ENCODE measurements at places on chromosomes 4 and X.

GRCh38 chrX:26889574-26889973 lies 573.6 kb downstream of the PPP4R3C start:
- no peak for DNase-seq

DNA sequence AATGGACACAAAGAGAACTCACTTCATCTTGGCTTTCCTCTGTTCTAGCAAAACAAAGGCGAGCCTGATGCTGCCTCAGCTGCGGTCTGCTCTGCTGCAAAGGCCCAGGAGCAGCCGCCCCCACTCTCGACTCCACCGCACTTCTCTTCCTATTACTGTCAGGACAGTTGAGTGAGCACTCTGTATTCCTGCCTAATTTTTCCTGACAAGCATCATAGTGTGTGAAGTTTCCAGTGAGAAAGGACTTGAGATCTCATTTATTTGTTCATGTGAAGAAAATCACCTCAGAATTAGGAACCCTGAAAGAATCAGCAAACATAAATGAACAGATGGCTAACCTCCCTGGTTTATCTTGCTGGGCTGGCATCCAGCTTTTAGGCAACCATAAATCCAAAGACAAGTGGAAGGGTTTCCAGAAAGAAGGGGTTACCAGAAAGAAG lies 15.6 kb downstream of the SCARB2 start:
- DNase-seq, result no peak

- no peak for DNase-seq
These were observed at the start of gene PROM1 for GRCh38 chr4:16083241-16084191. Gene PROM1 (minus strand): TSS chr4:16084023. CDS start chr4:16075906, 8,117 bp downstream.

DNA sequence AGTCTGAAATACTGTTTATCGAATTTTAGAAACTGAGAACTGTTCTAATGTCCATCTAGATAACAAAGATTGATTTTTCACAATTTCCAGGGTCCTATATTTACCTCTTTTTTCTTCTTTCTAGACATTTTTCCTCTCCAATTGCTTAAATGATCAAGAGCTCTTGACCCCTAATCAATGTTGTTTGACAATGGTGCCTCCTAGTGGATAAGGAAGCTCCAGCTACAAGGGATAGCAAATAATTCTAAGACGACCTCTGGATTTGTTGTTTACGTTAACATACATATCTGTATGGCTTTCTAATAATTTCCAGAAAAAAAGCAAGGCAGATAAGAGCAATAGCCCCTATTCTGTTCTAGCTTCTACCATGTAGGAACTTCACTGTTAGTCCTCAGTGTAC lies 35.8 kb downstream of the GPR82 start:
- no peak for DNase-seq

DNA sequence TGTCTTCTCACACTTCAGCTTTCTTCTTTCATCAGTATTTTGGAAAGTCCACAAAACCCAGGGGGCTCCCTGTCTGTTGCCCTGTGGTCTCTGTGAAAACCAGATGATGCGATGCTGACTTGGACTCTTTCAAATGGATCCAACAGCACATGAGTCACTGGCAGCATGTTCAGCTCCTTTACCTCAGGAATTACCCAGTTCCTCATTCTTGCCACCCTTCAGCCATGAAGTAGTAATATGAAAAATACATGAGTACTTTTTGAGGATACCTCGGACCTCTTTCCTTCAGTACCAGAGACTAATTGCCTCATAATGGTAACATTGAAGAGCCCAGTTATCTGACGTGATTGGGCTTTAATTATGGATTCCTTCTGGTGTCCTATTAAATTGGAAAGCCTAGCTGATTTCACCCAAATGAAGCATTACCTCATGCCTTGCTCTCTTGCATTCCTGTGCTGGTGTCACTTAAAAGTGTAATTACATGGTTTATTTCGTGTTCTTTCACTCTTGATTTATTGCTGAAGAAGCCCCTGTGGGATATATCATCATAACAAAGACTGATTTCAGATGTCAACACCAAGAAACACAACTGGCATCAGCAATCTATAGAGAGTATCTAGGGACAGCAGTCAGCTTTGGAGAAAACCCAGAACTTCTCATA lies 63.4 kb downstream of the NFKB1 start:
- peak; percentile 21 for DNase-seq

DNA sequence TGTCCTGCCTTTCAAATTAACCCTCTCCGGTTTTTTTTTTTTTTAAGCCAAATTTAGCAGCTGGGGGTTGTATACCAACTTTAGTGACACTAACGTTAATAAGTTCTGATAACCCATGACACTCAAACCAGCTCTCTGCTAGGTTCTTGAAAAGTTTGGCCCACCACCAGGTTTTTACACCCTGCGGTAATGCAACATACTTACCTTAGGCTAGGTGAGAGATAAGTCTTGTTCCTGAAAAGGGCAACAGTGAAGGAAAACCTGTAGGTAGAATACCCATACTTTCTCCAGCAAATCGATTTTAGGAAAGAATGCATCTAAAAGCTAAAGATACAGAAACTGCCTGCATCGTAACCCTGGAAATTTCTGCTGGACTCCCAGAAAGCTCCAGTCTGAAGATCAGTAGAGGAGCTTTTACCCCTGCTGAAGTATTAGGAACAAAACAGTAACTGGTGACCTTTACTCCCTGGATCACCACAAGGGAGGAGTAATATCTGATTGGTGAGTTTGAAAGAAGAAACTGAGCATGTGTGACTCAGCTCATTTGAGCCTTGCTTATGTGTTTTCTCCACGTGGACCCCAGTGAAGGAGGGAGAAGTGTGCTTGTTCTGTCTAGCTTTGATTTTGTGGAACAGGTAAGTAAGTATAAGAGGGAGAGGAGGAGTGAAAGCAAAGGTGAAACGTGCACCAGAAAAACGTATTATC lies 34.4 kb upstream of the COX18 start:
- DNase-seq, result no peak

GRCh38 chrX:7146020-7146702 lies 1.4 kb upstream of the STS start:
- no peak for DNase-seq

DNA sequence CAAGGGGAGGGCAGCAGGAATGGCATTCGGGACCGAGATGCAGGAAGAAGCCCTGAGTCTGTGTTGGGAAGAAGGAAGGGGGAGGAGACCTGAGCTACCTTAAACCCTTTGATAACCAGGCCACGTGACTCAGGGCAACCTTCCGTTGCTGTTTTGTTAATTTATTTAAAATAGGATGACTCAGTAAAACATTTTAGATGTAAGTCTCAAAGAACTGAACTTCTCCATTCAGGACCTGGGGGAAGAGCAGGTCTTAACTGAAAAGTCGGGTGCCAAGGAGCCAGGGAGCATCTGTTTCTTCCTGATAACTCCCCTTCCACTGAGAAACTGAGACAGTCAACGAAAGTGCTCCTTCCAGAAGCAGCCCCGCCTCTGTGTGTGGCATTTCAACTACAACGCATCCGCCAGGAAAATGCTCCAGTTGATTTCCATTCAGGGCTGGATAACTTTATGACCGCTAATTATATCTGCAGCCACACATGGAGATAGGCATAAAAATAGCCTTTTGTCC lies 88.0 kb downstream of the IRF2 start:
- DNase-seq, result no peak
